NCI-H1092 (cell line): ENCODE measurements at places on chromosomes 3 and 15.

DNA sequence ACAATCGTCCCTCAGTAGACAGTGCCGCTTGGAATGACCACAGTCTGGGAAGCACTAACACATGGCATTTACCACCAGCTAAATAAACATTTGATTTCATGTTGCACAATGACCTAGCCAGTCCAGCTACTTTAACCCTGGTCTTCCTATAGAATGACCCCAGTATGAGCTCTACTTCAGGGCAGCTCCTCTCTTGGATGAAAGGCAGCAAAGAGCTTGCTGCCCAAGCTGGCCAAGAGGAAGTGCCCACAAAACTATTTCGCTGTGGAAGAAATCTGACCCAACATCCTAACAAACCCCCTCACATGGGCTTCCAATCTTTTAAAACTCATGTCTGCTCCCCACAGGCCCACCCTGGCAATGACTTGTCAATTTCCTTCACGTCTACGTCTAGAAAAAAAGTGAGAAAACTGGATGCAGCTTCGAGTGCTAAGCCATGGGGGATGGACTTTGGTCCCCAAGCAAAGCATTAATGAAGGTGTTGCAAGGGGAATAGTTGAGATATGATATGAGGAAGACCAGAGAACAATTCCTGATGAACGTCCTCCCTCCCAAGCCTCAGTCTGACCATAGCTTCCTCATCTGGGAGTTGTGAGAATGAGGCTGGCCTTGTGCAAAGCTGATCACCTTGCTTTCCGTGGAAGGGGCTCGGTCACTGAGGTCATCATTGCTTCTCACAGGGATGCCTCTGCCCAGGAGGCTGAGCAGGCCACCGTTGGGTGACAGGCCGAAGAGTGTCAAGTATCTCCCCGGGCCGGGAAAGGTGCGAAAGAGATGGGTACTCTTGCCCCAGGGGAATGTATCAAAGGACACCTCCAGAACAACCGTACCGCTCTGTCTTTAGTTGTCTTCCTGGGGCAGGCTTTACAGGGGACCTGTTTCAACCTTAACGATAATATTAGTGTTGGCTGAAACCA is 964 bp downstream of the SLC25A20 start:
- no peak for DNase-seq

- DNase-seq = no peak
Measured at GRCh38 chr3:190519886-190520285, 6.0 kb downstream of the IL1RAP start.

DNA sequence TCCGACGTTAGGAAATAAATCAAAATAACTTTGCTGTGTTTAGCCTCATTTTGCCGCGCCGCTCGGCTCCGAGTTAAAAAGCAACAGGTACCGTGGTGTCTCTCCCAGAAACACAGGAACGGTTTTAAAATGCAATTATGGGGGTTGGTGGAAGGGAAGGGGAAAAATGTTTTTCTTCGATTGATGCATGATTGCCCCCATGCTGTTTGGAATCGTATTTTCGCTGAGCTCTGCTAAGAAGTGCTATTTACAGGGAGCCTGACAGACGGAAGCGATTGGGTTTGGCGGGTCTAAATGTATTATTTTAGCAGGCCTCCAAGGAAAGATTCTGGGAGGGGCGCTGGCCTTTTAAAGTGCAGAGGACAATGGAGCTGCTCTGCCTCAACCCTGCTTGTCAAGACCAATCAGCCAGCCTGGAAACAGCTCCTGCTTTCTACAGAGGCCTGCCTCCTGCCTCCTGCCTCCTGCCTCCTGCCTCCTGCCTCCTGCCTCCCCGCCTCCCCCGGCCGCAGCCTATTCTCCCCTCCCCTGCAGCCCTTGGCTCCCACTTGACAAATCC is 156.7 kb upstream of the TLE3 start:
- DNase-seq = no peak

DNA sequence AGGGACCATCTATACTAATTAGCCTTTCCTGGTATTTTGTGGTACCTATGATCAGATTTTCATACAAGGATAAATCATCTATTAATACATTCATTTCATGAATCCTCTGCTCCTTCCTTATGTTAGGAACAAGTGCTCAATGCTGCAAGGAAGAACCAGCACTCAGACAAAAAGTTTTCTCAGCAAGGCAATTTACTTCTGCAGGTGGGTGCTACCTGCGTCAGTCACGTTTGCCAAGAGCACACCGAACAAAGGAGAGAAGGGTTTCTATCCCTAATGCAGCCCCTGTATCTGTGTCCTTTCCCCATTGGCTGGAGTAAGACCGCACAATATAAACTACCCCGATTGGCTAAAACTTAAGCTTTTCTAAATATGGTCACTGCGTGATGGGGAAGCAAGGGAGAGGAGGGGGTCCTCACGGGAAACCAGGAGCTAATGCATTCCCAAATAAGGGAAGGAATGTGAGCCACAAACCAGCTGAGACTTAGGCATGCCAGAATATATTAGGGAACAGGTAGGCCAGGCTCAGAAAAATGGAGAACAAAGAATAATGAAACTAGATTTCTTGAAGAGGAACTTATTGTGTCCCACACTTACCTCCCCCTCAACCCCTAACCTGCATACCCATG is 76.5 kb downstream of the AQR start:
- no peak for DNase-seq

DNA sequence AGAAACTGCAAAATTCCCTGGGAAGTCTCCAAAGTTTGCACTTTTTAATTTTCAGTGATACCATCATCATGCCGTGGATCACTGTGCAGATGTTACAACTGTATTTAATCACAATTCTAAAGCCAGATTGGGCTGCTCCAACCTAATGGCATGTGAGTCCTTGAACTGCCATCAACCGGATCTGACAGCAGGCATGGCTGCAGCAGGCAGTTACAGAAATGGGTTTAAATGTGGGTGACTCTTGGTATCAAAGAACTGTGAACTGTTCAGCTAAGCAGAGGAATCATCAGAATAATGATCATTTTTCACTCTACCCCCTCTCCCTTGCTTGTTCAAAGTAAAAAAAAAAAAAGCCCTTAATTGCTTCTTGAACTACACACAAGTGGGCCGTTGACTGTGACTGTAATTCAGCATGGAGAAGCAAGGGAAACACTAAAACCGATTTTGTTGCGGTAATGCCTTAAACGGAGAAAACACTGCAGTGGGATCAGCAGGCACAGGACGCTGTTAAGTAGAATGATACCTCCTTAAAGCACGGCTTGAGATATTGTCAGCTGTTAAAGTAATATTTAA is 152.4 kb downstream of the RORA start:
- DNase-seq = no peak

GRCh38 chr3:69671082-69671952 is 67.9 kb upstream of the MITF start:
- DNase-seq = no peak

DNA sequence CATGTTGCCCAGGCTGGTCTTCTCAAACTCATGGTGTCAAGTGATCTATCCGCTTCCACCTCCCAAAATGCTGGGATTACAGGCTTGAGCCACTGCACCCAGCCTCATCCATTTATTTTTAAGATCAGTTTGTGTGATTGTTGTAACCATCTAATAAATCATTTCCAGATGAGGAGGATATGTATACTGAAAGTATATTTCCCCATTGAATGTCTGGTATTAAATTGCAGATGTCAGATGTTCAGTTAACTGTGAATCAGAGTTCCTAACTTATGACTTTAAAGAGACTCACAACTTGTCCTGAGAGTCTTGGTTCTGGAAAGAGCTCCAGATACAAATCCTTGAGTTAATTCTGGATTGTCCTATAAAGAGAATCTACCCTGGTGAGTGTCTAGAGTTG is 62.4 kb downstream of the TRIM71 start:
- no peak for DNase-seq

DNA sequence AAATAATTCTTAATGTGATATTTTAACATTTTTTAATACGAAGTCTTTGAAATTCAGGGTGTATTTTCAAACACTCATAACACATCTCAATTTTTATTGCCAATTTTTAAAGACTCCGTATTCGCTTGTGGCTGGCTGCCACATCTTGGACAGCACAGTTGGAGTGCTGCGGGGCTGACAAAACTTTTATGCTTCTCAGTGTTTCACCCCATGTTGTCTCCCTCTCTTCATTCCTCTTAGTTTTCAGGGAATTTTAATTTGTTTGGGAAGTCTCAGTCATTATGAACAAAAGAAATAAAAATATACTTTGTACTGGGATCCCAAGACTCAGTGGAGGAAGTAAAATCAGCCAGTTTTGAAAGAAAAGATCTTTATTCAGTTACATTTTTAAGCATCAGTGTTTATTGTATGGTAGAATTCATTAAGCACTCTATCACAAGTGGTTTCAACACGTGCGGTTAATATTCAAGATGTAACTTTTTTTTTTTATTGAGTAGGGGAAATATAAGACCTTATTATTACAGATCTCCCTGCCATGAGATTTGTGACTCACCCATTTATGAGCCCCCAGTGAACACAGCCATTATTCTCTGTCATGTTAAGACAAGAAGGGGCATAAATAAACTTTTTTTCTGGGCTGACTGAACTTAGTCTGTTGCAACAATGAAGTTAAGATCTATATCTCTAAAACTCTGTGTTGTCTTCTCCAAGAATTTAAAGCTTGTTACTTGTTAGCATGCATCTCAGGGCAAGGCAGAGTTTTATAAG is 26.8 kb downstream of the KAT2B start:
- DNase-seq = no peak

GRCh38 chr3:14590569-14590968 is 50.4 kb upstream of the GRIP2 start:
- DNase-seq = no peak

- no peak for DNase-seq
Measured at GRCh38 chr15:74253211-74253921, 17.2 kb downstream of the CCDC33 start.

- no peak for DNase-seq
Measured at GRCh38 chr3:22685597-22685996, 517.5 kb upstream of the UBE2E2 start.

GRCh38 chr3:71191031-71191482 is 392.5 kb downstream of the FOXP1 start:
- DNase-seq = no peak

DNA sequence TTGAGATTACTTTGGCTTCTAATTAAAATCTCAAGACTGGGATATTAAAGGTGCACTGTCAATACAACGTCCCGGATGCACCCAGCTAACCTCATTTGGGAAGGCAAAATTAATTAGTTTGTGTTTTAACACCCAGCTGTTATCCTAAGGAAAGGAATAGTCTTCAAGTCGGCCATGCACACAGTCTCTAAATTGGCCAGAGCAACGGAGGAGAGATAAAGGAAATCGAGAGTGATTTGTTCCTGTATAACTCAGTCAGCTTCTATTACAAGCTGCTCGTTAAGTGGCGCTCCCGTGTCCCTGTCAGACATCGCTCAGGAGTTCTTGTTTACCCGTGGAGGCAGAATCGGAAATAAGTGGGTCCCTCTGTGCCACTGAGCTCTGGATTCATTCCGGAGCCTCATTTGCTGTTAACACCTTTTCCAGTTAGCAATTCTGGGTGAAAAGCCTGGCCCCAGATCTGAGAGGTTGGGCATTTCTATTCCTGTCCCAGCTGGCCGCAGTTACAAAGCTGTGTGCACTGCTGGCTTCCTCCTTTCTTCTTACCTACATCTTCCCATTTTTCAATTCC is 63.9 kb downstream of the ST8SIA2 start:
- no peak for DNase-seq

- DNase-seq = no peak
Measured at GRCh38 chr3:116000311-116000710, 377.0 kb downstream of the GAP43 start.

DNA sequence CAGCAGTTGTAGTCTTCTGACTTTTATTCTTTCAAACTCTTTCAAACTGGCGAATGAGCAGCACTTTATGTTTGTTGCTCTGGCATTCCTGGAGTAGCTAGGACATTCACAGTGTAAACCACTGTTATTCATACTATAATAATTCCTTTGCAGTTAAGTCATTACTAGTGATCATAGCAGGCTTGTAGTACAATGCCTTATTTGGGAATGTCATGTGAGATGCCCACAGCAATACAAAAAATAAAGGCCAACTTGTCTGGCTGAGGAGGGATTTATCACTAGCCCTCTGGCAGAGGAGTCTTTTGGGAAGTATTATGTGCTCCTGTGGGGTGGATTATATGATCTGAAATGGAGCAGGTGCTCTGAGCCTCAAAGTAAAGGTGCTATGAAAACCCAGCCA is 197.2 kb downstream of the VGLL3 start:
- no peak for DNase-seq

DNA sequence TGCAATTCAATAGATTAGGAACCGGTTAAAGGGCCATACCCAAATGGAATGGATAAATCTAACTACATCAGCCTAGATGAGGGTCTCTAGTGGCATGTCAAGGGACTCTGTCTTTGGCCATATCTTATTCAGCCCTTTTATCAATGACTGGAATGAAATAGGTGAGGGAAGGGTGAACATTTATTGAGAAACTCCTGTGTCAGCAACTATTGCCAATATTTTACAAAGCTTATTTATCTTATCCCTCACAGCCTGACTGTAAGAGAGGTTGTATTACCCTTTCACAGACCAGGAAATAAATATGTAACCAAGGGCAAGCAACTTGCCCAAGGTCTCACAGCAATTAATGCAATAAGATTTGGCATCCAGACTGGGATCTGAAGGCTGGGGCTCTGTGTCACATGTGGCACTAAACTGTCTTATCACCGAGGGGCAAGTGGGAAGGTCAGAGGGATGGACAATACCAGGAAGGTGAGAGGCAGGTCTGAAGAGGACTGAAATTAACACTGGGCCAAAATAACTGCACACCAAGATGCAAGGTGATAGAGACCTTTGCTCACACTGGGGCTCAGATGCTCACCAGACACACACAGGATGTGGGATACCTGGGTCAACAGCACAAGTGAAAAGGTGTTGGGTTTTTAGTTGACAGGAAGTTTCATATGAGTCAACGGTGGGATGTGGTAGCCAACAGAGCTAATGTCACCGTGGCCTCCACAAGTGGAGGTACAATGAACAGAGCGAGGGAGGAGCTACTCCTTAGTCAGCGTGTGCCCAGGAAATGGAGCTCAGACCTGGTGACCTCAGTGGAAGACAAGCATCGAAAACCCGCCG is 261.3 kb downstream of the RPLP1 start:
- DNase-seq = no peak
